ENCODE measurements at places on chromosomes 1 and 21. TPM values are rescaled to one million over a fixed set of nuclear protein-coding genes. Genes with fewer than 3 reads are reported as not detected.

Gene SLC30A10
- 0.43 TPM for total RNA-seq

Gene OR2T35
- total RNA-seq = not detected

Gene TRNAU1AP
- 15.9 TPM for total RNA-seq

Gene CTSK
- total RNA-seq = 6.2 TPM

Gene ST6GALNAC5
- total RNA-seq = 0.46 TPM

Gene TMCC2
- 1.2 TPM for total RNA-seq

Gene UBE2U
- 0.95 TPM for total RNA-seq

Gene FCRL4
- total RNA-seq = not detected

Gene ZMYND12
- 1.4 TPM for total RNA-seq

Gene NPPA
- 8.2 TPM for total RNA-seq

Gene TSPEAR
- 0.65 TPM for total RNA-seq

Gene RNF223
- total RNA-seq = not detected

GRCh38 chr1:61184040-61184713, 101.8 kb downstream of the NFIA start:
- DNase-seq = peak; percentile 95

GRCh38 chr1:210800301-210800700, 333.6 kb downstream of the KCNH1 start:
- DNase-seq = no peak

DNA sequence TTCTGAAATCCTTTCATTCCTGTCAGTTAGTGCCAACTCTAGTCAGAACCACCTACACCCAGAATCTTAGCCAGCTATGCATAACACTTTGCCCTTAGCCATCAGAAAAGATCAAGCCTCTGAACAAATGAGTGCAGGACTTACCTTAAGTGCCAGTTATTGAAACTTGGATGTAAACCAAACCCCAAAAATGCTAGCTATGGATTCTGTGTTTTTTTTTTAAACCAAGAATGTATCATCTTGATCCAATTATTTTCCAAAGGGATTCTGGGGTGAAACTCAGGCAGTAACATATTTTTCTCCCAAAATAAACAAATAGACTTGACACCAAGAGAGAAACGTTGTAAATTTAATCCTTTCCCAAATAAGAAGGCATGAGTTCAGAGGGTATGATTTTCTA, 538.6 kb upstream of the ADAMTS5 start:
- no peak for DNase-seq

- DNase-seq = no peak
Measured at GRCh38 chr21:42002421-42002958, 7.7 kb downstream of the ZBTB21 start.

GRCh38 chr1:3319874-3320245, 134.6 kb upstream of the ARHGEF16 start:
- DNase-seq = no peak

DNA sequence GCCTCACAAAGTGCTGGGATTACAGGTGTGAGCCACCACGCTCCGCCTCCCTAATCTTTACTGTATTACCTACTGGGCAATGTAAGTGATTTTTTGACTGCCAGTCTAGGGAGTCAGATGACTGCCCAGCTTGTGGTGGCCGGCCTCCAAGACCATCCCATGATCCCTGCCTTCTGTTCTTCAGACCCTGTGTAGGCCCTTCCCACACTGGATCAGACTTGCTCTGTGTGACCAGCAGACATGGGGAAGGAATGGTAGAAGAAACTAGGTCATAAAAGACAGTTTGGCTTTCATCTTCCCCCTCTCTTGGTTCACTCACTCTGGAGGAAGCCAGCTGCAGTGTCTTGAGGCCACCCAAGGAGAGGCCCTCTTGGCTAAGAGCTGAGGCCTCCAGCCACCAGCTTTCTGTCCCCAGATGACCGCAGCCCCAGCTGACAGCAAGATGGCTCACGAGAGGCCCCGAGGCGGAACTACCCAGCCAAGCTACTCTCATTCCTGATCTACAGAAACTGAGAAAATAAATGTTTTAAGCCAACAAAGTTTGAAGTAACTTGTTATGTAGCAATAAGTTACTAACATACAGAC, 14.5 kb upstream of the CBR3 start:
- no peak for DNase-seq

- no peak for DNase-seq
Measured at GRCh38 chr1:25683177-25683576, 66.6 kb downstream of the MAN1C1 start.

- no peak for DNase-seq
Measured at GRCh38 chr1:214264196-214264595, 16.8 kb upstream of the SMYD2 start.

DNA sequence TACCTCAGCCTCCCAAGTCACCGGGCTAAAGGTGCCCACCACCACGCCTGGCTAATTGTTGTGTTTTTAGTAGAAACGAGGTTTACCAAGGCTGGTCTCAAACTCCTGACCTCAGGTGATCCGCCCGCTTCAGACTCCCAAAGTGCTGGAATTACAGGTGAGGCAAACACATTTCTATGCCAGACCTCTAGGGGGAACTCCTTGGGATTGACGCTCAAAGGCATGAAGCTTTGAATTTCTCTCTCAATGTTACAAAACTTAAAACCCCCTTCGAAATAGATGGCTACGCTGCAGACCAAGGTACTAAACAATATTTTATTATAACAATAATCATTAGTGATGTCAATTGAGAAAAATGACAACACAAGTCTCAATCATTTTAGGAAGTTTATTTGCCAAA, 330.0 kb downstream of the SETD4 start:
- no peak for DNase-seq

DNA sequence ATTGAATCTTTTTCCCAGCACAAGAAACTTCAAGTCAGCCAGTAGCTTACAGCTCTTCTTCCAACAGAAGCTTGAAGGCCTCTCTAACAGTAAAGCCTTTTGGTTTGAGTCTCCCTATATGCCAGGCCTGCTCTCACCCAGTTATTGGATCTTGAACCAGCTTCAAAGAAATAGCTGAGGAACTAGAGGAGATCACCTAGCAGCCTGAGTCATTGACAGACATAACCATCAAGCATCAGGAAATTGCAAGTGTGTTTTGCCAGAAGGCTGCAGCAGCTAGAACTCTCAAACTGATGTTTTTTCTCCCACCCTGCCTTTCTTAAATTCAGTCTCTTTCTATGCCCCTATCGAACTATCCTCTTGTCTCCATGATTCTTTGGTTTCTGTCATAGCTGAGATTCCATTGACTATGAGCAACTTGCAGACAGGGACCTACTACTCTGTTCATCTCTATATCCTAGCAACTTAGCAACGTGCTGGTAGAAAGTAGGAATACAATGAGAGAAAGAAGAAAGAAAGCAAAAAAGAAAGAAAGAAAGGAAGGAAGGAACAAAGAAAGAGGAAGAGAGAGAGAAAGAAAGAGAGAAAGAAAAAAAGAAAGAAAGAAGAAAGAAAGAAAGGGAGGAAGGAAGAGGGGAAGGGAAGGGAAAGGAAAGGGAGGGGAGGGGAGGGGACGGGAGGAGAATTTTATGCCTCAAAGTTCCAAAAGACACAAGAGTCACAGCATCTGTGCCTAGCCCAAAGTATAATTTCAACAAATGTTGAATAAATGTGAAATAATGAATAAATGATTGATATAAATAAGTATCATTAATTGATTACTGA, 60.0 kb upstream of the FGGY start:
- DNase-seq = no peak

- DNase-seq = no peak
Measured at GRCh38 chr1:33032126-33032869, 4.4 kb downstream of the AK2 start.

DNA sequence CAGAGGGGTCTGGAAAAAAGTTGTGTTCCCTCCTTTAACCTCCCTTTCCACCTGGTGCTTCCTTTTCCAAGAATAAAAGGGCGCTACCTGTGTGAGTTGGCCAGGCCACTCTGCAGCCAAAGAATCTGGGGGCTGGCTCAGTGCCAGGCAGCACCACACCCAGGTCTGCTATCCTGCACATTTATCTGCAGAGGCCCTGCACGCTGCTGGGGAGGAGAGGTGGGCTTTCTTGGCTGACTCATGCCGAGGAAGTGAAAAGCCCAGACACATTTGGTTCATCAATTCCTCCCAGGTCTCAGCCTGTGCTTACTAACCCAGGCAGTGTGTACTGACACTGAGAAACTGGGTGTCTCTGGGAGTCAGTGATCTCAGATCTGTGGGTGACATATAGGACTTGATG, 79.8 kb upstream of the F3 start:
- no peak for DNase-seq

Data from Right ventricle myocardium inferior (tissue), 1 donor.